ENCODE measurements at places on chromosomes 1 and 21.

- peak; percentile 96 for DNase-seq
These were observed 26.9 kb upstream of the RAP1A start for GRCh38 chr1:111592389-111593361.

DNA sequence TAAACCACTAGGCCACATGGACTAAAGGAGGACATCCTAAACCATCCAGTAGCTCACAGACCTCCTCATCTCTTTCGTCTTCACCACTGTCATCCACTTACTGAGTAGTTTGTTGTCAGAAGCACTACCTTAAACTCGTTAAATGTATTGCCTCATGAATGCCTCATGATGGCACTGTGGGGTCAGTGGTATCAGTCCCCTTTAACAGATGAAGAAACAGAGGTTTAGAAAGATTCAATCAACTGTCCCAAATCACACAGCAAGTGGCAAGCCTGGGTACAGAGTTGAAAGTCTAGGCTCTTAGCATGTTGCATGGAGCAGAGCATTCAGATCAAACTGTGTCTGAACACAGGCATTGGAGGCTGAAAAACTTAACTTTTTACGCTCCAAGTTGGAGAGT, 183.6 kb upstream of the KIAA0040 start:
- no peak for DNase-seq

- no peak for DNase-seq
These were observed 4.4 kb downstream of the SELENON start for GRCh38 chr1:25804244-25804963.

DNA sequence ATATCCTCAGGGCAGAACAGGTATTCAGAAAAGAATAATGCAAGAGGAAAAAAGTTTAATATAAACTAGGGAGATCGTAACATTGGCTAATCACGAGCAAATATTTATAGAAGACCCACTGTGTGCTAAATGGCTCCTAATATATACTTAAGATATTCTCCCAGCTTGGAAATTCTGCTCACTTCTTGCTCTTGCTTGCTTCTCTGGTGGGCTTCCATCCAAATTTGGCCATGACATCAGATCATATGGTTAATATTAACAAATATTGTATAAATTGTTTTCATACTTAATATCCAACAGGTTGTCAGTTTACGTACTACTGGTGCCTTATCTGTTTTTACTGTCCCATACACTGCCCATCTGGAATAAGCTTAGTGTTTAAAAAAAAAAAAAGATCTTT, 1.1 kb downstream of the COX20 start:
- no peak for DNase-seq

- DNase-seq, result no peak
These were observed 3.5 kb upstream of the COA6 start for GRCh38 chr1:234369784-234370183.

GRCh38 chr21:38389896-38390295, 108.4 kb downstream of the ERG start:
- DNase-seq, result no peak

DNA sequence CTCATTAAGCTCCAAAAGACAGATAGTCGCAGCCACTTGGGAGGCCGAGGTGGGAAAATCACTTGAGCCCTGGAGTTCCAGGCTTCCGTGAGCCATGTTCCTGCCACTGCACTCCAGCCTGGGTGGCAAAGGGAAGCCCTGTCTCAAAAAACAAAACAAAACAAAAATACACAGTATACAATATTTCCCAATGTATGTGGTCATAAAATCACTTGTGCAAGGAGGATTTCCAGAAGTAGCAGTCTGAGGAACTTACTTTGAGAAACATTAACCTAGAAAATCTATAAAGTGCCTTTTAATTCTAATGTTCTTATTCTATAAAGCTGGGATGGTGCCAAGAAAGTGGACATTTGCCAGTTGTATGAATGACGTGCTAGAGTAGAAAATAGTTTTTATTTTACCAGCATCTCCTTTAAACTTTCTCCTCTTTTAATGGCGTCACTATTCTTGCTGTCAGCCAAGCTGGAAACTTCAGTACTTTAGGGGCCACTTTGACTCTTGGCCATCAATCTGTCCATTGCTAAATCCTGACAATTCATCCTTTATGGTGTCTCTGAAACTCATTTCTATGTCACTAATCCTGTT, 22.5 kb downstream of the FAM177B start:
- no peak for DNase-seq

DNA sequence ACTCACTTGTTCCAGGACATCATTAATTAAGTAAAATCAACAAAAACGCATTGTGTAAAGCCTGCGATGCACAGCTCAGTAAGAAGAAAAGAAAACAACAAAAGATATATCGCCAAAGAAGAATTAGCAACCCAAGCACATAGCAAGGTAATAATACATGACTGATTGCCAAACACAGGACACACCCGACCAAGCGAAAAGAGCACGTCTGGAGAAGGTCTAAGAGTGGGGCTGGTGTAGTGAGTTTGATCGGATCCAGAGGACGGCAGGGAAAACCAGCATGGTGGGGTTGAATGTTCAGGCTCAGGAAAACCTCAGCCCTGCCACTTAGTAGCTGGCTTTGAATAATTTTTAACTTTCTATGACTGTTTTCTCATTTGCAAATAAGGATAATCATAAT, 69.8 kb downstream of the JAK1 start:
- DNase-seq, result no peak

DNA sequence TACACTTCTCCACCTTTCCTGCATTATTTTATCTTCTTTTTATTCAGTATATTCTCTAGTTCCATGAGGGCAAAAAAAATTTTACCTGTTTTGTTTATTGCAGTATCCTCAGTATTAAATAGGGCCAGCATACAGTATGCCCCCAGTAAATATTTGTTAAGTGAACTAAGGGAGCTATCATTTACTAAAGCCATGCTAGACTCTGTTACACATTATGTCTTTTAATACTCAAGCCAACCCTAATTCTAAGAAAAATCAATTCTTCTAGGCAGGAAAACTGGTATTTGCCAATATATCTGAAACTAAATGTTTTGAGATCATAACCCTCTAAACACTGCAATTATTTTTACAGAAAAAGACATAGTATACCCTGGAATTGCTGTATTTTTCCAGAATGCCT, 18.3 kb downstream of the TMEM50A start:
- no peak for DNase-seq

GRCh38 chr1:58545591-58546519, 671 bp downstream of the OMA1 start:
- peak; percentile 79 for DNase-seq

DNA sequence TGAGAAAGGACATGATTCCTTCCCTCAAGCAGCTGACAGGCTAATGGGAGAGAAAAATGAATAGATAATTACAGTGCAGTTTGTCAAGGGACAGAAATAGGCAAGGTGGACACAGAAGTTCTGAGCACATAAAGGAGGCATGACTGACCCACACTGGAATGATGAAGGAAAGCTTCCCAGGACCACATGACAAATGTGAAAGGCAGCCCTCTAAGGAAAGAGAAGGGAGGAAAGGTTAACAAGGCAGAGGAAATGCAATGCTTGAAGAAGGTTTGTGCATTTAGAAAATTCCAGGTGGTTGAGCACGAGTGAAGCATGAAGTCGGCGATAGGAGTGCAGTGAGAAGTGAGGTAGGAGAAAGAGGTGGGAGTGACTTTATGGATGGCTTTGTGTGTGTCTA, 37.4 kb downstream of the LAMC2 start:
- DNase-seq, result no peak

GRCh38 chr1:205283270-205284147, 38.0 kb downstream of the NUAK2 start:
- no peak for DNase-seq

DNA sequence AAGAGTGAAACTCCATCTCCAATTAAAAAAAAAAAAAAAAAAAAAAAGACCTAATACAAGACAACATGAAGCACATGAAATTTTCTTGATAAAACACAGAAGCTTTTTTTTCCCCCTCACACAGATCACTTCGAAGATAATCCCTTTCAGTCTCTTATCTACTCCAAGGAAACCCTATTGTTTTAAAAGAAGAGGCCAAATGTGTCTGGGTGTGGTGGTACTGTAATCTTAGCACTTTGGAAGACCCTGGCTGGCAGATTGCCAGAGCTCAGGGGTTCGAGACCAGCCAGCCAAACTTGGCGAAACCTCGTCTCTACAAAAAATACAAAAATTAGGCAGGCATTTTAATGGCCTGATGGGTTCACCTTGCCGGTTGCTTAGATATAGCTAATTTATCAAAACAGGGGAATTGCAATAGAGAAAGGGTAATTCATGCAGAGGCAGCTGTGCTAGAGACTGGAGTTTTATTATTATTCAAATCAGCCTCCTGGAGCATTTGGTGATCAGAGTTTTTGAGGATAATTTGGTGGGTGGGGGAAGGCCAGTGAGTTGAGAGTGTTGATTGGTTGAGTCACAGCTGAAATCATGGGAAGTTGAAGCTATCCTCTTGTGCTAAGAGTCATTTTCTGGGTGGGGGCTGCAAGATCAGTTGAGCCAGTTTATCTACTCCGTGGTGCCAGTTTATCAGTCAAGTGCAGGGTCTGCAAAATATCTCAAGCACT, 62.5 kb downstream of the SLC16A1 start:
- no peak for DNase-seq

GRCh38 chr1:53070621-53071020, 8.6 kb downstream of the PODN start:
- DNase-seq, result no peak

DNA sequence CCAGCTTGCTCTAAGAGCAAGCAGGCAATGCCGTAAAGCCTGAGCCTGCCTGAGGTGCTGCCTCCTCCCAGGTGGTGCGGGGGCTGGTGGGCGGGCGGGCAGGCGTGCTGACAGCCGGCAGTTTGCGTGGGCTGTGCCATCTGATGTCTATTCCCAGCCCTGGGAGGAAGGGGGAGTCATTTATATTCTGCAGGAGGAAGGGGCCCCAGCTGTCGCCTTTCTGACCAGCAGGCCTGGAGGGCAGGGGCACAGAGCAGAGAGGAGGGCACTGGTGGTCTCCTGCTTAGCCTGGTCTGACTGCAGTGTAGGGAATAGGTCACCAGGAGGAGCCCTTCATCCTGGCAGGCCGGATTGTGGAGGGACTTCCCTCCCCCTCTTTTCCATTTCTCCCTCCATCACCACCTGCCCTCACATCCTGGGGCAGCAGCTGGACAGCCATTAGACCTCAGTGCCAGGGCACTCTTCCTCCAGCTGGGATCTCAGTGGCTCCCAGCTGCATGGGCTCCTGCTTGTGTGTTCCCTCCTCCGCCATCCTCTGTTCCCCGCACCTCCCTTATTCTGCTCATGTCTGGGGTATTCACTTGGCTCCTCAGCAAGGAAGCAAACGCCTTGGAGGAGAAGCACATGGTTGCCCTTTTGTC, 4.4 kb downstream of the CYB561D1 start:
- no peak for DNase-seq

DNA sequence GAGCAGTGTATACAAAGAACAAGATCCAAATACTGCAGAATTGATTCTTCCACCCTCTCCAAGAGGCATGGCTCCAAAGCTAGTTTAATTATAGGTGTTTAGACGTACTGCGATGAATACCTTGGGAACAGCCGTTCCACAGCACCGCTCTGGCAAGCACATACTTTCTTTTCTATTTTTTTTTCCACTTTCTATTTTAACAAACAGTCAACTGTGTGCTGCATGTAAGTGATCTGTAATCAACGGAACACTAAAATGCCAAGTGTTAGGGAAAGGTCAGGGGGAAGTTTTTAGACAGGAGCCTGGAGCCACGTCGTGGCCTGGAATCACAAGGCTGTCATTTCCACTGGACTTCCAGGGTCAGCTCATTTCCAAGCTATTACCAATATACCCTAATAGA, 486.4 kb upstream of the DAB1 start:
- DNase-seq, result no peak

GRCh38 chr1:23790696-23791515, at the start of gene LYPLA2:
Gene LYPLA2 (plus strand): TSS chr1:23791145. CDS start chr1:23792683, 1,538 bp downstream.
- peak; percentile 90 for DNase-seq

DNA sequence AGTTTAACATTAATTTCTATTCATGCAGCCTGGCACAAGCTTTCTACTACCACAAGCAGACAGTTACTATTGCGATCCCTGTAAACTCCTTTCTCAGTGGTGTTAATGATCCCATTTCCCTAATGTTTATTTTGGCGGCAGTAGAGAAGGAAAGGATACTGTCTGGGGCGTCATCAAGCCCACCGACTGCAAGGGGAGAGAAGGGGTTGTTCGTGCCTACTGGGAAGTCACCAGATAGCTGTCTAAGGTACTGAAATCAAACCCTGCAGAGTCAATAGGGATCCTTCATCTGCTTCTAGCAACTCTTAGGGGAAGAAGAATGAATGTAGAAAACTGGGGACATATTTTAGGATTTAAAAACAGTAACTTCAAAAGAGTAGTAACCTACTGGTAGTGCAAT, 95.2 kb upstream of the ADAR start:
- DNase-seq, result no peak

DNA sequence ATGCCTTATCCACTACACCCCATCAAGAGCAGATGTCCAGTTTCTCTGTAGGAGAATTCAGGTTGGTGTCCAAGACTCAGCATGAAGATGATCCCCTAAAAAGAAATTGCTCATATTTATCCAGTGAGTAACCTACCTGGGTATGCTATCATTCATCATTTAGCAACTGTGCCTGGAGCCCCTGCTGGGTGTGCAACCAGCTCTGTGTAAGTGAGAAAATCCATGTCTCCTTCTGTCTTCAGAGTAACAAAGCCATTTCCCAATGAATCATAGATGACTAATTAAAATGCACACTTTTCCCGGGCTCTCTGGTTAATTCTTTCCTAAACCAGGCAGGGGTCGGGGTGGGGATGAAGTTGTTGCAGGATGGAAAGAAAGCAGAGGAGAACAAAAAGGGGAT, 35.8 kb downstream of the OLFML3 start:
- no peak for DNase-seq

GRCh38 chr1:232416026-232416568, 213.8 kb downstream of the SIPA1L2 start:
- no peak for DNase-seq

DNA sequence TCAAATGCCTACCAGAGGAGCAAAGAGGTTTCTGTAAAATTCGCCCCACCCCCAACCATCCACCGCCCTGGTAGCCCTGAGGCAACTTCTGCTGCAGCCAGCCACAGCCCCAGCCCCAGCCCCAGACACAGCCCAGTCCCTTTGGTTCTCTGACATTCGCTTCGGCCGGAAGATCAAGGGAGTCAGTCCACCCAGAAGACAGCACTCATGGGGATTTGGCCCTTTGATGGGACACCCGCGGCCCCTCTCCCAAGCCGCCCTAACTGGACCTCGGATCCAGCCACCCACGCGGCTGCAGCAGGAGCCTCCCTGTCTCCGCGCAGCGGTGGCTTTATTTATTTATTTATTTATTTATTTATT, 3881.0 kb downstream of the SRGAP2C start:
- no peak for DNase-seq

- no peak for DNase-seq
These were observed 11.9 kb downstream of the LHX4 start for GRCh38 chr1:180241716-180242544.

DNA sequence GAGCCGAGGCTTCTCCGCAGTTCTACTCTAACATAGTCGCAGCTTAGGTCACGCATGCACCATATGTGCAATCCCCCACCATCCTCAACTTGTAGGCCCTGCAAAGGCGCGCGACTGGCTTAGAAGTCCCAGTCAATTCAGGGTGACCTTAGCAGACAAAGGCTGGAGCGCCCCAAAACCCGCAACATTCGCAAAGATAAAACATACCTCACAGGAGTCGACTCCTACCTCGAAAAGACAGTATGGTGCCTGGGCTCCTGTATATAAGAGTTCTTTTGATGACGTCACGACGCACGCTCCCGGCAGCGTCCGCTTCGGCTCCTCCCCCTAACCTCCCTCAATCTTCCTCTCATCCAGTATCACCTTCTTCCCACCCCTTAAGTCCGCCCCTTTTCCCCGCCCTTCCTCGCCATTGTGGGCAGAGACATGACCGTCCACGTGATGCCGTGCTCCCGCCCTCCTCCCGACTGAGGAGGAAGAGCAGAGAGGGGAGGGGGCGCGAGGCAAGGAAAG, at the start of gene GAS5:
GAS5 (minus strand) TSS at position 237 of the 513 bp plus-strand sequence.
- peak; percentile 100 for DNase-seq
